ENCODE measurements at places on chromosomes 2 and 18.

- no peaks in the 10 kb centered on the region for H3K27me3 ChIP-seq
- no peak for DNase-seq
- no peaks in the 10 kb centered on the region for H3K4me1 ChIP-seq
- H3K27ac ChIP-seq: no peak overlapping the region
- no peak overlapping the region for H3K4me3 ChIP-seq
These were observed 61.7 kb downstream of the SMIM21 start for GRCh38 chr18:75365837-75366236.

GRCh38 chr18:47830772-47831171 lies 99.7 kb downstream of the SMAD2 start:
- no peak overlapping the region for H3K27ac ChIP-seq
- H3K36me3 ChIP-seq: no peaks in the 10 kb centered on the region
- H3K27me3 ChIP-seq: no peaks in the 10 kb centered on the region
- H3K4me1 ChIP-seq: peaks cover 5% of the 10 kb centered on the region

- no peaks in the 10 kb centered on the region for H3K4me1 ChIP-seq
- H3K4me3 ChIP-seq: no peak overlapping the region
- no peak overlapping the region for H3K27ac ChIP-seq
- no peaks in the 10 kb centered on the region for H3K27me3 ChIP-seq
- DNase-seq: no peak
These were observed 7.4 kb upstream of the RHOB start for GRCh38 chr2:20439503-20439902.

- H3K27me3 ChIP-seq: no peaks in the 10 kb centered on the region
- H3K4me3 ChIP-seq: no peak overlapping the region
- DNase-seq: no peak
- H3K4me1 ChIP-seq: no peaks in the 10 kb centered on the region
- H3K27ac ChIP-seq: no peak overlapping the region
These were observed 134.6 kb upstream of the ZEB2 start for GRCh38 chr2:144654523-144654922.

DNA sequence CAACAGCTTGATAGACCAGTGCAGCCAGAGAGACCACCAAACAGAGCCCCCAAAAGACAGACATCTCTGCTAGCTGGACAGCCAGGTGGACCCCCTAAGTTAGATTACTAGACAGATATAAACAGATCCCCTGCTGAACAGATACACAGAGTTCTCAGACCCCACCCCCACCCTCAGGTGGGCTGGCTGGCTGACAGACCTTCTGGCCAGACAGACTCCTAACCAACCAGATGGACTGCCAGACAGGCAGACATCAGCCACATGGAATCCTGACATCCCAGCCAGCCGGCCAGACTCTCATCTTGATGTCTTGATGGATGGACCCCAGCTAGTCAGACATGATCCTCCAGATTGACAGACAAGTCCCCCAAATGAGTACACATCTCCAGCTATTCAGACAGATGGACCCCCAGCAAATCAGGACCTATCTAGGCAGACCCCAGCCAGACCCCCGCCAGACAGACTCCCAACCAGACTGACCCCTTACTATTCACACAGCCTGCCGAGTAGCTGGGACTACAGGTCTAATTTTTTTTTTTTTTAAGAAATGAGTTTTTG lies 18.0 kb downstream of the PTPN18 start:
- no peak overlapping the region for H3K27ac ChIP-seq
- H3K27me3 ChIP-seq: no peaks in the 10 kb centered on the region
- no peaks in the 10 kb centered on the region for H3K36me3 ChIP-seq
- H3K4me3 ChIP-seq: no peak overlapping the region
- H3K4me1 ChIP-seq: no peaks in the 10 kb centered on the region

GRCh38 chr2:105052773-105053172 lies 14.9 kb downstream of the MRPS9 start:
- H3K4me3 ChIP-seq: no peak overlapping the region
- no peak for DNase-seq
- no peak overlapping the region for H3K27ac ChIP-seq
- H3K36me3 ChIP-seq: peaks cover 9% of the 10 kb centered on the region
- no peaks in the 10 kb centered on the region for H3K4me1 ChIP-seq
- H3K27me3 ChIP-seq: no peaks in the 10 kb centered on the region

DNA sequence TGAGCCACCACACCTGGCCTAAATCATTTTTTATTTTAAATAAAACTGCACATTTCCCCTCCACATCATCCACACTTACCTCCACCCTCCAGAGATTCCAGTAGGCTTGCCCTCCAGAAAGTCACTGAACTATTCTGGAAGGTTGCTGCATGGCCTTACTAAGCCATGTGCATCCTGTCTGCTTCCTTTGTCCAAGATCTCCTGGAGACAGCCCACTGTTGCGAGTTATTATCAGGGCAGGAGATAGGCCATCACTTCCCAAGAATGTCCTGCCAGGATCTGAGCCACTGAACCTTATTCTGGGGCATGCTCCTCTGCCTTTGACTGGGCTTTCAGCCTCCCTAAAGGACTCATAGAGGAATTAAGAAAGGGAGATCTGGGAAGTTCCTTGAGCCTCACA lies 26.8 kb downstream of the CCDC68 start:
- H3K4me1 ChIP-seq: no peaks in the 10 kb centered on the region
- no peak for DNase-seq
- no peaks in the 10 kb centered on the region for H3K36me3 ChIP-seq
- H3K27ac ChIP-seq: no peak overlapping the region
- H3K27me3 ChIP-seq: no peaks in the 10 kb centered on the region

GRCh38 chr2:180133736-180134135 lies 126.6 kb upstream of the CWC22 start:
- H3K27me3 ChIP-seq: no peaks in the 10 kb centered on the region
- no peak for DNase-seq
- no peak overlapping the region for H3K4me3 ChIP-seq
- H3K4me1 ChIP-seq: no peaks in the 10 kb centered on the region
- H3K36me3 ChIP-seq: no peaks in the 10 kb centered on the region

DNA sequence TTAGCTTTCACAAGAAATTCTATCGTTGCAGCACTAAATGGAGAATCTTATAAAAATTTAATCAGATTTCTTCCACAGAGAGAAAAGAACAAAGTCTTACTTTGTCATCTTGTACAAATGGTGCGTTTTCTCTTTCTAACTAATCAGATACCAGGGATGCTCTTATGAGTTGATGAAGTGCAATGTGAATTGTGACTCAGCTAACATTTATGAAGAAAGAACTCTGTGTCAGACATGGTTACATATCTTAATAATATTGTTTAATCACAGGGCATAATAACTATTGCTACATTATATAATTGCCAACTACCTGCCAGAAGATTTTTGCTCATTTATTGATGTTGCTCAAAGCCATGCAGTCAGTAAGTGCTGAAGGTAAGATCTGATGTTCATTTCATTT lies 465.0 kb downstream of the CCDC85A start:
- no peaks in the 10 kb centered on the region for H3K36me3 ChIP-seq
- no peak overlapping the region for H3K4me3 ChIP-seq
- no peaks in the 10 kb centered on the region for H3K27me3 ChIP-seq

- H3K36me3 ChIP-seq: no peaks in the 10 kb centered on the region
- no peak overlapping the region for H3K27ac ChIP-seq
- no peaks in the 10 kb centered on the region for H3K4me1 ChIP-seq
- H3K27me3 ChIP-seq: no peaks in the 10 kb centered on the region
- no peak overlapping the region for H3K4me3 ChIP-seq
These were observed 231.3 kb upstream of the TANK start for GRCh38 chr2:160928854-160929301.

- H3K27ac ChIP-seq: no peak overlapping the region
- H3K4me1 ChIP-seq: no peaks in the 10 kb centered on the region
- H3K27me3 ChIP-seq: no peaks in the 10 kb centered on the region
- H3K36me3 ChIP-seq: no peaks in the 10 kb centered on the region
- DNase-seq: no peak
These were observed 18.2 kb upstream of the SEH1L start for GRCh38 chr18:12929477-12930083.

GRCh38 chr18:74337155-74337911 lies 21.7 kb downstream of the C18orf63 start:
- H3K27me3 ChIP-seq: no peaks in the 10 kb centered on the region
- H3K4me3 ChIP-seq: no peak overlapping the region
- no peak for DNase-seq
- no peak overlapping the region for H3K27ac ChIP-seq
- no peaks in the 10 kb centered on the region for H3K4me1 ChIP-seq
- H3K36me3 ChIP-seq: no peaks in the 10 kb centered on the region

DNA sequence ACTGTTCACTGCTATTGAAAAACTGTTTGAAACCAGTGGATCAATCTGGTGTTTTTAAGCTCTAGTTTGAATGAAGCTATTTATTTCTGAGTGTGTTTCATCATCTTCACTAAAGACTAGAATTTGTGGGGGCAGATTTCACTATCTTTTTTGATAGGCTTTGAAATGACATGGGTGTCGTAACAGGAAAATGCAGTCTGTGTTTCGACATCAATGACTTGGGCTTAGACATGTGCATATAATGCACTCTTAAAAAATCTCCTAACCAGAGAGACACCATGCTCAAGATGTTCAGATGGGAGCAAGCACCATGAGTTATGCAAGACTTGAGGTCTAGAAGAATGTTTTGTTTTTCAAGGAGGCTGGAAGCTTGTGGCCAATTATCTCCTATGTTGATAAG lies 221.6 kb downstream of the GPD2 start:
- H3K4me3 ChIP-seq: no peak overlapping the region

DNA sequence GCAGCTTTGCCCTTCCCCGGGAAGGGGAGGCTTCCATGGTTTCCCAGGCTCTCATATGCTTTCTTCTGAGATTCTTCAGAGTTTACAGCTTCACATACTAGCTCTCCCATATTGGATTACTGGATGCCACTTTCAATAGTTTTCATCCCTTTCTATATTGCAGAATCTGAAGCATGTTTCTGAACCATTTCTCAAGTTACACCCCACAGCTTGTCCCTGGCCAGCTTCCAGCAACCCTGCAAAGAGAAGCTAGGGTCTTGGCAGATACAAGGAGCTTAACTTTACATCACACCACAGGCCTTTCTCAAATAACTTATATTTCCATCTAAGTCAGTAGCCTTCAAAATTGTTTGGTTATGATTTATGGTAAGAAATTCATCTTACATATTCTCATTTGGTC lies 39.6 kb downstream of the LHCGR start:
- no peaks in the 10 kb centered on the region for H3K36me3 ChIP-seq
- H3K27ac ChIP-seq: no peak overlapping the region
- no peaks in the 10 kb centered on the region for H3K4me1 ChIP-seq

- peaks cover 16% of the 10 kb centered on the region for H3K4me1 ChIP-seq
- no peak overlapping the region for H3K27ac ChIP-seq
- no peaks in the 10 kb centered on the region for H3K27me3 ChIP-seq
These were observed 5.4 kb downstream of the HS6ST1 start for GRCh38 chr2:128313091-128313836.

GRCh38 chr2:15230599-15231192 lies 330.4 kb downstream of the NBAS start:
- H3K36me3 ChIP-seq: peaks cover 2% of the 10 kb centered on the region
- no peak overlapping the region for H3K27ac ChIP-seq
- H3K27me3 ChIP-seq: no peaks in the 10 kb centered on the region
- DNase-seq: no peak
- no peak overlapping the region for H3K4me3 ChIP-seq

GRCh38 chr2:65686928-65687521 lies 254.6 kb upstream of the SPRED2 start:
- no peak overlapping the region for H3K4me3 ChIP-seq
- no peaks in the 10 kb centered on the region for H3K4me1 ChIP-seq
- H3K36me3 ChIP-seq: no peaks in the 10 kb centered on the region
- no peak overlapping the region for H3K27ac ChIP-seq
- no peak for DNase-seq

DNA sequence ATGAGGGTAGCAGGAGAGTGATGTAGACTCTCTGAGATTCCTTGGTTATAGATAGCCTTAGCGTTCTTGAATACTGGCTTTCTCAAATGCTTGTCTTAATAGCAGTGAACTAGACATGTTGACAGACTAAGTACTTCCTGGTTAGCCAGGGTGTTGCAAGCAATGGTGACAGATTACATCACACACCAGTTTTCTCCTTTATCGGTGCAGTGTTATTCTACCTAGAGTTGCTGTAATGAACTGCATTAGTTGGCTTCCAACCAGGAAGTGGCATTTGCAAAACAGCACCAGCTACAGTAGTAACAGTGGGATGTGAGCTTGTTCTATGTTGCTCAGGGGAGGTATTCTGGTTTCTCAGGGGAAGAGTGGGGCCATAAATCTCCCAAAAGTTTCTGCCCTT lies 582.2 kb upstream of the DDX18 start:
- no peaks in the 10 kb centered on the region for H3K4me1 ChIP-seq
- no peaks in the 10 kb centered on the region for H3K36me3 ChIP-seq
- no peak for DNase-seq
- H3K27me3 ChIP-seq: no peaks in the 10 kb centered on the region

DNA sequence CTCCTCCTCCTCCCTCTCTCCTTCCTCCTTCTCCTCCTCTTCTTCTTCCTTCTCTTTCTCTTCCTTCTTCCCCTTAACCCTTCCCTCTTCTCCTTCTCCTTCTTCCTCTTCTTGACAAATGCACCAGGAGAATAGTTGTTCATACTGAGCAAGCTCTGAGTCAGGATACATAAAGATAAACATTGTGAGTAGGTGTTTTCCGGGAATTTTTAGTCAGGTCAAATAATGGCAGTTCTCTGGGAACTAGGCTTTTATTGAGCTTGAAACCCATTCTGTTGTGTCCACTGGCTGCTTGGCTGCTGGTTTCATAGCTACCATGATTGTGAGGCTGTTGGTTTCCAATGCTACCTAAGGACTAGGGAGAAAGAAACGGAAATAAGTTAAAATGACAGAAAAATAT lies 1144.7 kb upstream of the DDX18 start:
- no peaks in the 10 kb centered on the region for H3K36me3 ChIP-seq
- H3K27ac ChIP-seq: no peak overlapping the region
- no peak for DNase-seq
- H3K4me1 ChIP-seq: no peaks in the 10 kb centered on the region

GRCh38 chr2:202679980-202680379 lies 45.2 kb downstream of the FAM117B start:
- H3K4me3 ChIP-seq: no peak overlapping the region
- DNase-seq: no peak
- no peaks in the 10 kb centered on the region for H3K36me3 ChIP-seq
- no peaks in the 10 kb centered on the region for H3K27me3 ChIP-seq

GRCh38 chr18:34001376-34001775 lies 223.3 kb downstream of the NOL4 start:
- DNase-seq: no peak
- H3K4me3 ChIP-seq: no peak overlapping the region
- H3K4me1 ChIP-seq: no peaks in the 10 kb centered on the region
- H3K27ac ChIP-seq: no peak overlapping the region

DNA sequence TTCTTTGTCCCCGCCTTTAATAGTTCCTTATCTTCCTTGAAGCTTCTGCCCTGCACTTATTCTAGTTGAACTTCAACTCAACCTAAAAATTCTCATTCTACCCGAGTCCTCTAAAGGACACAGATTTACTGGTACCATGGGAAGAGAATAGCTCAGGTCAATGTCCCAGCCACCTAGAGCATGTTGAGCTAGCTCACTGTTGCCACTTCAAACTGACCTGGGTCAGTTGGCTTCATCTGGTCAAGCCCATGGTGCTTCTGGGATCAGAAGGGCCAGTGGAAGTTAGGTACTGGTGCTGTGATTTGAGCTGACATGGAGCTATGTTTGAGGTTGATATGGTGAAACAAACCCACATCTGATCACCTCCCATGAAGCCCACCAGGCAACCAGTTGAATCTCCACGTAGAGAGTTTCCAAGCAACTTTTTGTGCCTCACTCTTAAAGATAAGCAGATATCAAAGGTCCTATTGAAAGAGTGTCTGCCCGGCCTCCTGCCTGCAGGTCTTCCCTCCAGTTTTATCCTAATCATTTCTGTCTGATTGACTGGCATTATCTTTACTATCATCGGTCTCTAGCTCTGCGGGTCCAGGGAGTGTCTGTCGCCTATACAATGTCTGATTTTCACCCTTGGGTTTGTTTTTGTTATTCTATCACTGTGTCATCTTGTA lies 17.2 kb downstream of the GREB1 start:
- no peak for DNase-seq
- H3K4me3 ChIP-seq: no peak overlapping the region
